ENCODE measurements at places on chromosomes 7 and 10.
A peak's percentile ranks its signal among the peaks of the same experiment; 100 is the strongest.

GRCh38 chr10:132677096-132677472 is 108.9 kb downstream of the NKX6-2 start:
- no peak for DNase-seq

DNA sequence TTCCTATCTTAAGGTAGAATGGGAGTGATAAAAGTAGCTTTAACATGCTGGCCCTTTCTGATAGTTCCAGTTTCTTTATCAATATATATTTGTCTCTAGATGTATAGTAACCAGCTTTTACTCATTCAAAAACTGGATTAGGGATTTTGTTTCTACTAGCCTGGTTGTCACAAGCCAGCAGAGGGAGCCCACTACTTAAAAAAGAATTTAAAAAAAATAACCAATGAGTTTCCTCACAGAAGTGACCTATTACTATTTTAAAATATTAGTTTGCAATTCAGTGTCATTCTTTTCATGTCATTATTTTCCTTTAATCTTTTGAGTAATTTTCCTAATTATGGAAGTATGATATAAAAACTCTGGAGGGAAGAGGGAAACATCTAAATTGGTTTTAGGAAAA is 142.1 kb downstream of the PHTF2 start:
- peak; percentile 8 for DNase-seq

DNA sequence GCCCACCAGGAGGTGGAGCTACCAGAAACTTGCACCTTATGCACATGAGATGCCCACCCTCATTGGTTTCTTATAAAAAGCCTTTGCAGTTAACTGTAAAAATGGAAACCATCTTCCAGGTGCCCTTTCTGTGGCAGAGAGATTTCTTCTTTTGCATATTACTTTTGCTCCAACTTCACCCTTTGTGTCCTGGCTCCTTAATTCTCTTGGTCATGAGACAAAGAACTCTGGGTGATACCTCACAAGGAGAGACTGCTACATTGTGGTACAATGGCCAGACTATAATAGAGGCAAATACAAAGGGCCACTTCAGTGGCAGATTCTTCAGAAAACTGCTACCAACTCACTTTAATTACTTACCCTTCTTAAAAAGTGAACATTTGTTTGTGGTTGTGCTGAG is 76.4 kb upstream of the PTER start:
- DNase-seq: no peak

DNA sequence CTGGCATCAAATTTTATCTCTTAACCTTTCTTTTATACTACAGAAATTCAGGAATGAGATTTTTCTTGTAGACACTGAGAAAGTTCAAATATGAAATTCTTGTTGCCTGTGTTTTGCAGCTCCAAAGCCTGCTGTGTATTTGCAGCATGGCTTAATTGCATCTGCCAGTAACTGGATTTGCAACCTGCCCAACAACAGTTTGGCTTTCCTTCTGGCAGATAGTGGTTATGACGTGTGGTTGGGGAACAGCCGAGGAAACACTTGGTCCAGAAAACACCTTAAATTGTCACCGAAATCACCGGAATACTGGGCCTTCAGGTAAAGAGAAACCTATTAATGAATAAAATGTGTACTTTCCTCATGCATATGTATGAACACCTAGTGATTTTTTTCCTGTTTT is 24.8 kb downstream of the LIPK start:
- no peak for DNase-seq

GRCh38 chr10:61974601-61975390 is 73.3 kb downstream of the ARID5B start:
- DNase-seq: no peak

GRCh38 chr7:69796416-69796815 is 198.1 kb downstream of the AUTS2 start:
- DNase-seq: no peak

DNA sequence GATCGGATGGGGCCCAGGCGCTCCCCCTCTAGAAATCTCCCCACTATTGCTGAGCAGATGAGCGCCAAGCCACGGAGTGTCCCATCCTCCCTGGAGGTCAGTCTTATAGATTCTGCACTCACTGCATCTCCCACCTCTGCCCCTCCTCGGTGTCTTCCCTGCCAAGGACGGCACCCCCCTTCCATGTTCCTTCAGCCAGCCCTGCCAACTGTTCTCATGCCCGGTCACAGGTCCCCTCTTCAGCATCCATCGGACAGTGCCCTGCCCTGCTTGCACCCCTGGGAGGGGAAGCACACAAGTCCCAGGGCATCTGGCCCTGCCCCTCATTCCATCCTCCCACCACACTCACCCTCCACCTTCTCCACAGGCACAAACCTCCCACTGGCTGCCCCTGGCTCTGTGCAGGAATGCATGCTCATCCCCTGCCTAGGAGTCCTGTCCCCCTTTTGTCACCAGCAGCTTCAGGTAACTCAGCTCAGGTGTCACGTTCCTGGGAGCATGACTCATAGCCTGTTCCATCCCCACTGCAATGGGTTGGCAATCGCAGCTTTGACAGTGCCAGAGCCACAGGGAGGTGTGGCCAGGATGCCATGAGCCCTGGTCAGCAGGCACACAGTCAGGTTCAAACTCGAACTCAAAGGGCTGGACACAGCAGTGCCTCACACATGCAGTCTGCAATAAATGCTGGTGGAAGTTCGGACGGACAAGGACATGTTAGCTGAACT is 234.7 kb upstream of the TCERG1L start:
- DNase-seq: no peak

GRCh38 chr7:75033064-75033463 is 40.5 kb downstream of the RCC1L start:
- no peak for DNase-seq

DNA sequence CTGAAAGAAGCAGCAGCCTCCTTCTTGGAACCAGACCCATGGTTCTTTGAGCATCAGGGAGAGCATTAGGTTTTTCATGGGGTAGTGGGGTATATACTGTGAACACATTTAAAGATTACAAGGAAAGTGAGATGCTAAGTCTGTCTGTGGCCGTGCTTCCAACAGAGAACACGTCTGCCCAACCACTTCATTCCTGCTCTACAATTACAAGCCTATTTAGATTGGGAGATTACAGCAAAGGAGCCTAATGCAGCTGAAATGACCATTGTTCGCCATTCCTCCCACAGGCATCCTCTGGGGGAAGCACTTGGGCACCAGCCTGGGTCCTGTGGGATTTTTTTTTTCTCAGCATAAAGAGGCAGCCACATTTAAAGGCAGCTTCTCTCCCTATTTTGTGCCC is 536.4 kb downstream of the XPNPEP1 start:
- no peak for DNase-seq

DNA sequence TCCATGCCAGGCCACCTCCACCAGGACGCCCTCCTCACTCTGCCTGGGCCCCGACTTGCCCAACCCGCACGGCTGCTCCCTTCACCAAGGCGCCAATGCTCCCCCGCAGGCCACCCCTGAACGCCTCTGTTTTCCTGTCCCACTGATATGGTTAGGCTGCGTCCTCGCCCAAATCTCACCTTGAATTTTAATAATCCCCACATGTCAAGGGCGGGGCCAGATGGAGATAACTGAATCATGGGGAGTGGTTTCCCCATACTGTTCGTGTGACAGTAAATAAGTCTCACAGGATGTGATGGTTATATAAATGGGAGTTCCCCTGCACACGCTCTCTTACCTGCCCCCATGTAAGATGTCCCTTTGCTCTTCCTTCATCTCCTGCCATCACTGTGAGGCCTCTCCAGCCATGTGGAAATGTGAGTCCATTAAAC is 29.8 kb downstream of the RSU1 start:
- DNase-seq: no peak

DNA sequence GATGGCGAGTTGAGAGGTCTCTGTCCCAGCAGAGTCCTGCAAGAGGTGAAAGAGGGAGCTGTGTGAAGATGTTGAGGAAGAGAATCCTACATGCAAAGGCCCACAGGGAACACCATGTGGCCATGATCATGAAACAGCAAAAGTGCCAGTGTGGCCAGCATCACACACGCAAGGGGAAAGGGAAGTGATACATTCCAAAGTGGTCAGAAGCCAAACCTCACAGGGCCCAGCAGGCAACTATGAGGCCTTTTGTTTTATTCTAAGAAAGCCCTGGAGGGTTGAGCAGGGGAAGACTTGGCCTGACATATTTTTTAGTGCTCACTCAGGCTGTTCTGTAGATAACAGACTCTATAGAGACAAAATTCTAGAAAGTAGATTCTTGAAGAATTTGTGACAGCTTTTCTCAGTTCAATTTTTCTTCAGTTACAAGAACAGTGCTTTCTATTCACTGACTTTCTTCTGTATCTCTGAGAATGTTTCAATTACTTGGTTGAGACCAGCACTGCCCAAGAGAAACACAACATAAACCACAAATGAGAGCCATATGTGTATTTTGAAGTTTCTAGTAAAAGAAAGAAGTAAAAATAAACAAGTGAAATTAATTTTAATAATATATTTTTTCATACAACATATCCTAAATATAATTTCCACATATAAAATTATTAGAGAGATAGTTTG is 82.3 kb downstream of the HTR7 start:
- no peak for DNase-seq

GRCh38 chr7:139568813-139569490 is 45.5 kb downstream of the CLEC2L start:
- no peak for DNase-seq

DNA sequence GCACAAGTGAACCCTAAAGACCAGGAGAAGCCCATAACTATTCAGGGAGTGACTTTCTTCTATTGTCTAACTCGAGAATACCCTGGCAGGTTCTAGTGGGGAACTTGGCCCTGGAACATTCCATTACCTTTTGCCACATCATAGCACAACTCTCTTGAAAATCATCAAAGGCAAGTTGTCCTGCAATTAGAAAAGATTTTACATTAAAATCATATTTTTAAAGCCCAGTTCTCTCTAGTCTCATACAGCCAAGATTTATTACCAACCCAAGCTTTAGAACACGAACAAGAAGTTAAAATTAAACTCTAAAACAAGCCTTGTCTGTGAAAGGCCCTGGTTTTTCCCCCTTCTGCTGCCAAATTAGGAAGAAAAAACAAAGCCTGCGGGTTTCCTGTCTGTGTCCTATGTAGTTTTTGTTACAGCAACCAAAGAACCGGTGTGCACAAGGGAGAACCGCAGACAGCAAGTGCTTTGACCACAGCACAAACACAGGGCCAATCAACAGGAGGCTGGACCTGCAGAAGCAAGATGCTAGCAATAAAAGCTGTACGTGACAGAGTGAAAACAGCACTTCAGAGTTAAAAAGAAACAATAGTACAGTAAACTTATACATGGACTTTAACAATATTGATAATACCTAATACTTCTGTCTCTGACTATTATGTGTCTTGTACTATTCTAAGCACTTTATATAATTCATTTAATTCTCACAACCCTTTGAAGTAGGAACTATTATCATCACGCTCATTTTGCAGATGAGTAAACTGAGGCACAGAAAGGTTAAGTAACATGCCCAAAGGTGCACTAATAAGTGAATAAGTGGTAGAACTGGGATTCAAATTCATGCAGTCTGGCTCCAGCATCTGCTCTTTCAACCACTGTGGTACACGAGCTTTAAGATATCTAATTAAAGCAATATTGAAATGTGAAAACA is 65.8 kb downstream of the STK17A start:
- DNase-seq: no peak

DNA sequence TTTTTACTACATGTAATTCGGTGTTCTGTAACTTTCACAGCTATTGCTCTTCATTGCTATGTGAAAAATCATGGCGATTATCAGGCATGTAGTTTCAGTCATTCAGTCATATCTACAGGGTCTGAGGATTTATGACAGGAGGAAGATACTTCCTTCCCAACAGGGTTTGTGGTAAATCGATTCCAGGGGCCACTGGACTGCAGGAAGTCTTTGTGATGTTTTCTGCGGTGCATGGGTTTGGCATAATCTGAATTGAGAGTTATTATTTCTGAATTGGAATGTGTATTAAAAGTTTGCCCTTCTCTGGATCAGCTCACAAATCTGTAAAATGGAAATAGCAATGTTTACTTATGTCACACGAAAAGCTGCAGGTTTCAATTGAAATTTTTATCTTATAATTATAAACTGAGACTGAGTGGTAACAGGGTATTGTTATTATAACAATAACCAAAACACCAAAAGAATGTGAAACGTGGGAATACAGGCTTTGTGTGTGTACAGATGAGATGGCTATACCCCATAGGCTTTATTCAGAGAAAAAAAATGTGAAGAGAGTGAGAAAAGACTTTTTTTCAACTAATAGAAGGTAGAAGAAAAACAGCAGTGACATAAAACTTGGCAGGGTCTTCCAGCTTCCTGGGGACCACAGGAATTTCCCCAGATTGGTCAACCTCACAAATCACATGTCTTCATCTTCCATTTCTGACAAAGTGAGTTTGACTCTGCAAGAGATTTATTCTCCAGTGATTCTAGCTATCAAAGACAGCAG is 307.7 kb upstream of the NFE2L3 start:
- no peak for DNase-seq

- DNase-seq: no peak
Observed at GRCh38 chr10:132405463-132405991, 8.5 kb downstream of the PWWP2B start.

DNA sequence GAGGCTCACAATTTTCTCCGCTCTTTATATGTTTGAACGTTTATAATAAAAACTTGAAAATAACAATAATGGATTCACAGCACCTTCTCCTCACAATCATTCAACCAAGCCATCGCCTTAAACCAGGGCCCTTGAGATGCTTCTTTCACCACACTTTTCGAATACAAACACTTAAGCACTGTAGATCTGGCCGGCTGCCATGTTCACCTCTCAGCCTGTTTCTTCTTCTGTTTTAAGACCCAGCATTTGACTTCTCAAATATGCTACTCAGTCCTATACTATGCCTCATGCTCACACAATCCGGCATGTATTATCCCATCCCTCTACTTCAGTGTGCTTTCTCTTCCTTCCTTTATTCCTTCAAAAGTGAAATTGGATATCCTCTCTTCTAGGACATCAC is 280.6 kb downstream of the TFEC start:
- no peak for DNase-seq

GRCh38 chr10:34615770-34616169 is 199.3 kb downstream of the PARD3 start:
- no peak for DNase-seq

- no peak for DNase-seq
Observed at GRCh38 chr7:74351836-74352235, 62.6 kb downstream of the CLIP2 start.

- DNase-seq: no peak
Observed at GRCh38 chr10:18369859-18370473, 229.7 kb downstream of the CACNB2 start.

GRCh38 chr10:33388785-33389184 is 54.3 kb upstream of the NRP1 start:
- DNase-seq: no peak

DNA sequence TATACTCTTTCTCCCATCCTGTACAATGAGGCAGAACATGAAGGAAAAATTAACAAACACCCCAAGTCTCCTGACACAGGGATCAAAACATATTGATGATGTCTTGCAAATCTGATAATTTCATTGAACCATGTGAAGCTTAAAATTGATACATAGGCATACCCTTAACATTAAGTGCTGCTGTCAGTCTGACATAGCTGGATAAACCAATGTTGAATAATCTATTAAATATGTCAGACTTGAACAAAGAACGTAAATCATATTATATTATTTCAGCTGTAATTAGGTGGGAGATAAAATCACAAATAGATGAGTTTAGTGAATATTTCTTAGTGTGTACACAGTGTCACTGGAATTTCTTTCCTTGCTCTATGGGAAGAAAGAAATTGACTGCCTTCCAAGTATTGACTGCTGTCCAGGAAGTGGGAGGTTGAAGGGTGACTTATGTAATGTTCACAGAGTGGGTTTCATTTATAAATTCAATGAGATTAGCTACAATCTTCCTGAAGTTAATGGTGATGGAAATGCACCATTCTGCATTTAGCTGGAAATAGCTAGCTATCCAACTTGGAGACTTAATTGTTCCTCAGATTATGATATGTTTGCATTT is 170.8 kb downstream of the AUTS2 start:
- DNase-seq: no peak

Measured in NCI-H1092 (cell line).